ENCODE measurements at places on chromosomes 7 and 10.

GRCh38 chr7:156792611-156793010, 100.4 kb downstream of the LMBR1 start:
- DNase-seq: no peak

- peak; percentile 72 for DNase-seq
These were observed 36.0 kb downstream of the CLEC2L start for GRCh38 chr7:139559364-139560105.

GRCh38 chr7:115572111-115572510, 458.5 kb downstream of the TFEC start:
- DNase-seq: no peak

GRCh38 chr7:31309407-31309806, 31.1 kb downstream of the NEUROD6 start:
- DNase-seq: no peak
